ENCODE measurements at places on chromosomes 7 and 10.
A peak's percentile ranks its signal among the peaks of the same experiment; 100 is the strongest.

GRCh38 chr7:18829858-18830285 is 287.6 kb downstream of the TWIST1 start:
- DNase-seq, result no peak

DNA sequence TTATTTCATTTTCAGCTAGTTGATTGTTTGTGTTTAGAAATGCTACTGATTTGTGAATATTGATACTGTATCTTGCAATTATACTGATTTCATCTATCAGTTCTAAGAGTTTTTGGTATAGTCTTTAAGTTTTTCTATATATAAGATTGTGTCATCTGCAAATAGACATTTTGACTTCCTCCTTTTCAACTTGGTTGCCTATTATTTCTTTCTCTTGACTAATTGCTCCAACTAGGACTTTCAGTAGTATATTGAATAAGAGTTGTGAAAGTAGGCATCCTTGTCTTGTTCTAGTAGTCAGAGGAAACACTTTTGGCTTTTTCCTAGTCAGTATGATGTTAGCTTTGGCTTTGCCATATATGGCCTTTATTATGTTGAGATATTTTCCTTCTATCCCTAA is 20.4 kb downstream of the PHTF2 start:
- no peak for DNase-seq

DNA sequence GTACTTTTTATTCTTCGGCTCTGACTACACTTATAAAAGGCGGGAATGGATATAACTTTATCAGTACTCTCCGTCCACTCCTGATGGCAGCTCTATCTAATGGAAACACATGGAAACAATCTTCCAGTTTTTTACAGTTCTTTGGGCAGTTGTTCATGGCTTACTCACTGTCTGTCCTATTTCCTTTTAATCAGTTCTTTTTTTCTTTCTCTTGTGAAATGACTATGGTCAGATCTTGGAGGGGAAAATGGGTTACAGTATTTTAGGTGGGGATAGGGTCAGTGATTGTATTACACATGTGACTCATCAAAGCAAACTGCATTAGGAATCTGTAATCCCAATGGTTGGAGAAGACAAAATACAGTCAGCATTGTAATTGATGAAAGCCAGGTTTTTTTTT is 112.4 kb downstream of the BICC1 start:
- DNase-seq, result no peak

GRCh38 chr7:29306319-29306991 is 111.9 kb downstream of the CHN2 start:
- DNase-seq, result no peak

- no peak for DNase-seq
These were observed 468.1 kb upstream of the IGFBP3 start for GRCh38 chr7:46389146-46389545.

DNA sequence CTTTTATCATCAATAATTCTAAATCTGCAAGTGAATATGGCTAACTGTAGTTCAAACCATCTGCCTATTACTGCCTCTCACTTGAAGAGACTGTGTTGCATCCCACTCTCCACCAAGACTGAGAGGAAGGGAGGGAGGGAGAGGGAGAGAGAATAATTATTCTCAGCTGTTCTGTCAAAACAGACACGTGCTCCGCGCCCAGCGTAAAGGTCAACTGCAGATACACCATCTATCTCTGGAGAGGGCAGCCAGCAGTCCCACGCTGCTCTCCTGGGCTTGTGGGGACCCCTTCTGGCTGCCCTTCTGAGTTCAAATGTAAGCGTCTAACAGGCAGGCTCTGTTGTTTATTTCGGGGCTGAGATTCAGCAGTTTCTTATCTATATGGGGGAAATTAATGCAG is 625.5 kb upstream of the GALNT17 start:
- DNase-seq, result no peak

DNA sequence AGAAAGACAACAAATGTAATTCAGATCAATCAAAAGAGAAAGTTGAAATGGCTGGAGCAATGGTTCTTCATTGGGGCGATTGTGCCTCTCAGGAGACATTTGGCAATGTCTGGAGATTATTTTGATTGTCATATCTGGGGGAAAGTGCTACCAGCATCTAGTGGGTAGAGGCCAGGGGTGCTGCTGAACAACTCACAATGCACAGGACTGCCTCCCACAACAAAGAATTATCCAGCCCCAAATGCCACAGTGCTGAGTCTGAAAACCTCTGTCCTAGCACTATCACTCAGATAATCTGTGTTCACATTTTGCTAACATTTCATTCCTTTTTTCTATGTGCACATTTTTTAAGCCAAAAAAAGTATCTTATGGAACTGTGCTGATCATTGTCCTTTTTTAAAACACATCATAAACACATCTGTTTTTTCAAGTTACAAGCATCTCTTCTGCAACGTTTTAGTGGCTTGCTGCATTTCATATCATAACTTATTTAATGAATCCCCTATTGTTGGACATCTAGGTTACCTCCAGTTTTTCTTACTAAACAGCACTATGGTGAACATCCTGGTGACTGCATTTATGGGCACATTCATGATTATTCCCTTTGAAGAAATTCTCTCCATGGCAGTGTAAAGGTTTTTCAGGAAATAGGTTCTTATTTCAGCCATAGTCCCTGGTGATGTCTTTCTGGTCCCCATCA is 114.2 kb downstream of the C10orf105 start:
- no peak for DNase-seq

DNA sequence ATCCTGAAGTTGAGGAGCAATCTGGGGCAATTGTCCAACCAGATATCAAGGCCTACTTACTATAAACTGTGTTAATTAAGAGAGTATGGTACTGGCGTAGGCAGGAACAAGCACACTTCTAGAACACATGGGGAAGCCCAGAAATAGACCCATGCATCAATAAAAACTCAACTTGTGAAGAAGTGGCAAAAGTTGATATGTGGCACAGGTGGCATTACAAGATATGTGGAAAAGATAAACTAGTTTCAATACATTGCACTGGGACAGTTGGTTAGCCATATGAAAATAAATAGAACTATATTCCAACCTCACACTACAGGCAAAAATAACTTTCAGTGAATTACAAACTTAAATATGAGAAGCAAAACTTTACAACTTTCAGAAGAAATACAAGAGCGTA is 828.7 kb upstream of the LRRN3 start:
- DNase-seq, result no peak

DNA sequence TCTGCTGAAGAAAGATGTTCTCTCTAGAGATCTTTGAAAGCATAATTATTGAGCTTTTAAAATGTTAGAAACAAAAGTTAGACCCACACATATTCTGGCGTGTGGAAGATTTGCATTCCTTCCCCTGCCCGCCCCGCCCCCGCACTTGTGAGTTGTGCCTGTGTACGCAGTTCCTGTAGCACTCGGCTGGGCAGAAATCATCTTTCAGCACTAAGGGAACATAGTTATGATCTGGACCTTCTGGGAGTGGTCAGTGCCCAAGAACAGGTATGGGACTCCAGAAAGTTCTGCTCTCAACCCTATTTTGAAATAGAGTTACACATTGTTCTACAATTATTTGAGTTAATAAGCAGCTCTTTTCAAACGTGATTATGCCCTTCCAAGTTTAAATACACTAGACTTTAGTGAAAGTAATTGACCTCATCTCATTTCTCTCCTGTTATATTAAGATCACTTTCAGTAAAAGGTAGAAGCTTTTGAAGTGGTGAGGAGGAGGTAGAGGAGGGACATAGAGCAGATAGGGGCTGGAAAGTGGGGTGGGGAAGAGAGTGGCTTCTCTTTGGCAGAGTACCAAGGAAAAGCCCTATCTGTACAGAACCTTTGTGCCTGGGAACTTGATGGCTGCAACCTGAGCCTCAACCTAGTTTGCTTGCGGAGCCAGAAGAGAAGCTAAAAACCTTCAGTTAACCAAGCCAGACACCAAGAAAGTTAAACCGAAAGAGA is 5.7 kb downstream of the BLVRA start:
- peak; percentile 39 for DNase-seq

GRCh38 chr7:44225566-44226395 is 25.0 kb downstream of the YKT6 start:
- DNase-seq, result no peak

- DNase-seq, result no peak
These were observed 205.2 kb downstream of the GFRA1 start for GRCh38 chr10:116067825-116068224.

- DNase-seq, result no peak
These were observed 27.0 kb downstream of the ZNF786 start for GRCh38 chr7:149063476-149063875.

GRCh38 chr7:88111140-88111743 is 108.6 kb downstream of the SRI start:
- DNase-seq, result no peak

DNA sequence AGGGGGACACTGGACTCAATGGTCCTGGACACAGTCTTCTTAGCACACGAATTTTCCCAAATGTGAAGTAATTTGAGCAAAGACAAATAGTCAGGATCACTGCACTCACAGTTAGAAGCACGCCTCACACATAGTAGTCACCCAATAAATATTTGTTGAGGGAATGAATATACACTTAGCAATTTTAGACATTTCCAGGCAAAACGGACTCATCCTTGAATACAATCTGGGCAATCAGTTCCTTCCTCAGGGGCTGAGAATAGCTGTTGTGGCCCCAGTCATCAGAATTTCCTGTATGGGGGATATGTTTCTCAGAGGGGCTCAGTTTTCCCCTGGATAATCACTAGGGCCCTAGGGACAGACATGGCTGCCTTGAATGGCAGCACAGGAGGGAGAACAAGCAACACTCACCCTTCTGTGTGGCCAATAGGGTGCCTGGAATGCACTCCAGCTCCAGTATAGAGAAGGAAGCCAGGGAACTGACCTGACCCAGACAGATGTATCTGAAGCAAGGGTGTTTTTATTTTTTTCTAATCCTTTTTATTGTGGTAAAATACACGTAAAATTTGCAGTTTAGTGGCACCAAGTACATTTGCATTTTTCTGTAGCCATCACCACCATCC is 282.7 kb upstream of the ZNF32 start:
- no peak for DNase-seq

GRCh38 chr7:28980451-28981160 is 22.5 kb upstream of the TRIL start:
- no peak for DNase-seq

GRCh38 chr10:35130663-35131062 is 4.0 kb downstream of the CREM start:
- DNase-seq, result no peak

DNA sequence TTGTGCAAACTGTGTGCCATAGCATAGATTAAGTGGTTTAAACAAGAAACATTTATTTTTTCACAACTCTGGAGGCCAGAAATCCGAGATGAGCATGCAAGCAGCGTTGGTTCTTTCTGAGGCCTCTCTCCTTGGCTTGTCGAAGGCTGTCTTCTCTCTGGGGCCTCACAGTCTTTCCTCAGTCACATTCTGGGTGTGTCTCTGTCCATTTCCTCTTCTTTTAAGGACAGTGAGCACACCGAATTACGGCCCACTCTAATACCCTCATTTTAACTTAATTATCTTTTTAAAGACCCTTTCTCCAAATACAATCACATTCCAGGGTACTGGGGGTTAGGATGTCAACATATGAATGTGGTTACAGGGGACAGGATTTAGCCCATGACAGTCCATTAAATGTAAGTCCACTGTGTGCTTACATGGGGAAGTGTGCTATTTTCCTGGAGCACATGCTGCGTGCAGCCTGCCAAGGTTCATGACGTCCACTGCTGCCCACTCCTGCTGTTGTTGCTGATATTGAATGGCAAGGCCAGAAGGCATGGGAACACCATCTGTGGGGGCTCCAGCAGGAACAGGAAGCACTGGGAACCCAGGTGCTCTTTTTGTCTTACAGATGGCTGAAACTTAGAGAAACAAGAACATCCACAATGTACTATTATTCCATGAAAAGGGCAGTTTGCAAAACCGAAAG is 365.5 kb downstream of the GALNT17 start:
- no peak for DNase-seq

- no peak for DNase-seq
These were observed 16.2 kb downstream of the PFKFB3 start for GRCh38 chr10:6218692-6219493.

GRCh38 chr7:121279822-121280221 is 49.0 kb upstream of the WNT16 start:
- DNase-seq, result no peak

All from activated naive CD4-positive, alpha-beta T cell treated with anti-CD3 and anti-CD28 coated beads, Interleukin-2, amount 10 ng/mL, durations not matched to agents 7 days and 5 days (primary cell).